ENCODE measurements at places on chromosomes 2 and 18.

DNA sequence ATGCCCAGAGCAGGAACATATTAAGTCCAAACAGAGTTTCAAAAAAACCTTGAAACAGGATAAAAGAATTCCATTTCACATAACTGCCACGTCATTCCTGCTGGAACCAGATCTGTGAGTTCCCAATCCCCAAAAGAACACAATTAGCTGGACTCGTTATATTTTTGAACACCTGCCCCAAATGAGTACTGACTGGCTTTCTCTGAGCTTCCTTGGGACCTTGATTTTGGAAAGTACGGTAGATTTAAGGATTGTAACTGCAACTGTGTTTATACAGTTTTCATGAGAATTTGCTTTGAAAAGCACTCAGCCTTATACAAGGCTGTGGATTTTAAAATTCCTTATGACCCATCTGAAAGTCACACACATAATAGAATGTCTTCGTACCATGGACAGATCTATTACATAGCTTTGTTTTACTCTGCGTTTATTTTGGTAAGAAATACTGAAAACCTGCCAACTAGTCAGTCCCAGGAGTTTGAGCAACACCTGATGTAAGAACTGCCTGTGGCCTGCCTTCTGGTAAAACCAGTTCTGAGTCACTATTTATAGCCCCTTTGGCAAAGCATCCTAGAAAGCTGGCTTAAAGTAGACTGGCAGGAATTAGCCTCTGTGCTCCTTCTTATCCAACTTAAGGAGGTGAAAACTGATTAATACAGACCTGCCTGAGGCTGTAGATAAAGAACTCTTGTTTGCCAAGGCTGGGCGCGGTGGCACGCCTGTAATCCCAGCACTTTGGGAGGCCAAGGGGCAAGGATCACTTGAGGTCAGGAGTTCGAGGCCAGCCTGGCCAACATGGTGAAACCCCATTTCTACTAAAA lies 48.1 kb downstream of the MERTK start:
- no peak for DNase-seq

GRCh38 chr2:193270816-193271215 lies 1076.1 kb upstream of the TMEFF2 start:
- no peak for DNase-seq

GRCh38 chr2:5618271-5618670 lies 73.9 kb upstream of the SOX11 start:
- DNase-seq, result no peak

DNA sequence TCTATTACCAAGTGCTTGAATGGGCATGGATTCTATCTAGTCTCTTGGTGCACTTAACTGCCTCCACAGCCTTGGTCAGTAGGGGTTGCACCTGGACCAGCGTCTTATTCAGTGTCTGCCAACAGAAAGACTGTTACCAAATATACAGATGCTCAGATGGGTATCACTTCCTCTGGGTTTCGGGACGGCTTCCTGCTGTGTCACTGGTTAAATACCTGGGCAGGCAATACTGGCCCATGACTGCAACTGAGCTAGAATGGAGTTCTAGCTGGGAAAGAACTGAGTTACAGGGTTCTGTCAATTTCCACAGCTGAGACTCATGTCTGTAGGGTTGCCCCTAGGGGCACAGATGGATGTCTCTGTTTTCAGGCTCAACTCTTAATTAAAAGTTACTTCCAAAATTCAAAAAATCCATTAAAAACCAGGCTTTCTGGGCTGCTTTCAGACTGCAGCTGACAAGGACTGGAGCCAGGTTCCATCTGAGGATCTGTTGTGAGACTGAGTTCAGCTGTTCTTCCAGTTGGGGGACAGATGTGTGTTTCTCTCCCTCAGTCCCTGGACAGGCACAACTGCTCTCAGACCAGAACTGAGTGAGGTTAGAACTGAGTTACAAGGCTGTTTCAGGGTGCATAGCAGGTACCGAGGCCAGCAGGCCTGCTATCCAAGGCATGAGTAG lies 789.6 kb upstream of the SLC8A1 start:
- no peak for DNase-seq

- DNase-seq, result no peak
Measured at GRCh38 chr2:237806334-237806733, 7.8 kb downstream of the RBM44 start.

DNA sequence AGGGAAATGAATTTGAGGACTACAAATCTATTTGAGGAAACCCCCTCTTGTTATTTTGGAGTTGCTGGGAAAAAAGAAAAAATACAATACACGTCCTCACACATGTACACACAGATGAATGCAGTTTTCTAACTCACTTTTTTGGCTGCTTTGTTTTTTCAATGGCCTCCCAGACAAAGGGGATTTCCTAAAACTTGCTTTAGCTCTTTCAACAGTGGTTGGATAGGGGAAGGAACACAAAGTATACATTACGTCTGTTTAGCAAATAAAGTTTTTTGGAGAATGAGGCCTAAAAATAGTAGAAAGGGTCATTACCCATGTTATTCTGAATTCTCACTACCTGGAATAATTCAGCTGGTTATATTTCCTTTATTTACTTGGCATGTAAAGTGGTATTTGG lies 125.3 kb upstream of the ITGB6 start:
- no peak for DNase-seq

DNA sequence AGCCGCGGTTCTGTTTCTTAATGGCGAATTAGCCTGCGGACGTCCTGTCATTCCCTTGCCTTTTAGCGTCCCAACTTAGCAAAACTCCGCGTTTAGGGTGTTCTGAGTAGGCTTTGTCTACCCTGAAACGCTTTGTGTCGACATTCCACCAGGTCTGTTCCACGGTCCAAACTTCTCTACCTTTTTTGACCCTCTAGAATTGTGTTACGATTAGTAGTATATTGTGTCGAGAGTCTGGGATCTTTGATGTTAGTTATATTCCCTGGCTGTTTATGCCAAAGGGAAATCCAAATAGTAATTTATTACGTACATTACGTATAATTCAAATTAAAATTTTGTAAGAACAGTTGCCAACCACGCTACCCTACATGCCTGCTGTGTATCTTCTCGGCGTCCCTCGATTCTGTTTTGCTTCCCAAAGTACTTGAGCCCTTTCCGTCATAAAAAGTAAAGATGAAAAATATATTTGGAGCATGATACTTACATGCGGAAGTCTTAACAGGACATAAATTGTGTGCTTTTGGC lies 495 bp upstream of the TTC32 start:
- DNase-seq, result no peak

- DNase-seq, result no peak
Measured at GRCh38 chr18:7174344-7175095, 56.4 kb upstream of the LRRC30 start.

GRCh38 chr2:195299600-195299999 lies 357.4 kb upstream of the SLC39A10 start:
- no peak for DNase-seq

DNA sequence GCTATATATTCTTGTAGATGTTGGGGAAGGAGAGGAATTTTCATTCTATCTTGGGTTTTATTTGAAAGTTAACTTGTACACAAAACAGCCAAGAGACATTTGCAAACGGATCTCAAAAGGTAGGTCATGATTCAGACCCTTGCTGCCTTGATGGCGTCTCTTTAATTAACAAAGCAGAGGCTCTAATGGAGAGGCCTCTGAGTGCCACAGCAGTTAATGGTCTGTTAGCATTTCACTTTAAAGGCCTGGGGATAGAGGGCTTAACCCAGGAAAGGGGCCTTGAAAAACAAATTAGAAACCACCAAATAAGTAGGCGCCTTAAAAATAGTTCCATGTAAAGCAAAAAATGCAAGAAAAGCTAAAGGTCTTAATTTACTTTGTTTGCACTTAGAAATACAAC lies 836.9 kb upstream of the CELF4 start:
- no peak for DNase-seq

DNA sequence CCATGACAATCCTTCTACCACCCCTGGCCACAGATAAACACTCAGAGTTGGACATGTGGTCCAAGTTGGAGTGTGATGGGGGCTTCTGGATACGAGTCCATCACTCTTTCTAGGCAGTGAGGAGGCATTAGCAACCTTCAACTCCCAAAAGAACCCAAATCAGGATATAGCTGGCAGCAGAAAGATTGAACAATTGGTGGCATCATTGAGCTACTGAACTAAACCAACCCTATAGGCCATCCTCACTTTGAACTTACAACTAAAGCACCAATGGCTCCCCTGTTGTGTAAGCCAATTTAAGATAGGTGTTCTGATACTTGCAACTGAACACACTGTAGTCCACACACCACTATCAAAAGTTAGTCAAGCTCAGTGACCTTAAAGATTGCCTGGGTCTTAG lies 24.0 kb upstream of the MARCO start:
- no peak for DNase-seq

GRCh38 chr2:221095356-221095755 lies 476.7 kb downstream of the EPHA4 start:
- DNase-seq, result no peak

All from cortex of kidney (tissue), 1 donor.